Activated naive CD8-positive, alpha-beta T cell treated with anti-CD3 and anti-CD28 coated beads, Interleukin-2, amount 50 U/mL, for 16 hours (primary cell): ENCODE measurements at places on chromosomes 11 and 22.

DNA sequence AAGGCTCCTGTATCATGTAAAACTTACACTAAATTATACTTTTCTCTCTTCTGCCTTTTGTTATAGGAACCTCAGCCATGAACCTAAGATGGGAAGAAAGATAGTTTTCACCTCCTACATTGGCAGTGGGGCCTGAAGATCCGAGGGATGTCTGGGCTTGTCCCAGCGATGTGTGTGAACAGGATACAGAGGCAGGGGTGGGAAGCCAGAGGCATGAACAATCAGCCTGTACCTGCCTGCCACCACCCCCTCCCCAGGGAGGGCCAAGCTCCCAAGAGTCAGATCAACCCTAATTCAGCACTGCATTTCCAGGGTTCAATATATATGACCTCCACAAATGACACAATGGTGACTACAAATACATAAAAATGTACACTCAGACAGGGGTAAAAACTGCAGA is 9.4 kb downstream of the KIAA0930 start:
- no peak for DNase-seq

- DNase-seq = no peak
Observed at GRCh38 chr11:65865550-65866172, 5.4 kb downstream of the MUS81 start.

- DNase-seq = no peak
Observed at GRCh38 chr22:19825904-19826618, 28.6 kb downstream of the GNB1L start.

- no peak for DNase-seq
Observed at GRCh38 chr11:45331839-45332238, 45.7 kb upstream of the SYT13 start.

DNA sequence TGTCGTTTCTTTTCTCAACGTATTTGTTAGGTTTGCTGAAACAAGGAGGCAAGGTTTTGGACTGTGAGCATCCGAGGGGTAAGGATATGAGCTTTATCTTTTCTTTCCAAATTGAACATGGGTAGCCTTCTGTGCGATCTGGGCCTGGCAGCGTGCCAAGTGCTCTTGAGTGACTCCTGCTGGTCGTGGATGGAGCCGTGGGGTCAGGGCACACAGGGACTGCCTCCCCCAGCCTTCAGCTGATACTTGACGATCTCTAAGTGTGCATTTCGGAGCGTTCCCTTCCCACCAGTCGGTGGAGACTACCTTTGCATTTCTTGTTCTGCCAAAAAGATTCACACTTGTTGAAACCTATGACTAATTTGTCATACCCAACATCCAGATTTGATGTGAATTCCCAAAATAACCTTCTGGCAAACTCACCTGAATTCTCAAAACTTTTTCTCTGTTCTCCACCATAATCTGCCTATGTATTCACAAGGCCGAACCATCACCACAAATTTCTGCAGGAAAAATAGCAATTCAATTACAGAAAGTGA is 40.1 kb upstream of the CLMP start:
- DNase-seq = no peak

GRCh38 chr22:28822930-28823551 is 22.7 kb upstream of the XBP1 start:
- no peak for DNase-seq

DNA sequence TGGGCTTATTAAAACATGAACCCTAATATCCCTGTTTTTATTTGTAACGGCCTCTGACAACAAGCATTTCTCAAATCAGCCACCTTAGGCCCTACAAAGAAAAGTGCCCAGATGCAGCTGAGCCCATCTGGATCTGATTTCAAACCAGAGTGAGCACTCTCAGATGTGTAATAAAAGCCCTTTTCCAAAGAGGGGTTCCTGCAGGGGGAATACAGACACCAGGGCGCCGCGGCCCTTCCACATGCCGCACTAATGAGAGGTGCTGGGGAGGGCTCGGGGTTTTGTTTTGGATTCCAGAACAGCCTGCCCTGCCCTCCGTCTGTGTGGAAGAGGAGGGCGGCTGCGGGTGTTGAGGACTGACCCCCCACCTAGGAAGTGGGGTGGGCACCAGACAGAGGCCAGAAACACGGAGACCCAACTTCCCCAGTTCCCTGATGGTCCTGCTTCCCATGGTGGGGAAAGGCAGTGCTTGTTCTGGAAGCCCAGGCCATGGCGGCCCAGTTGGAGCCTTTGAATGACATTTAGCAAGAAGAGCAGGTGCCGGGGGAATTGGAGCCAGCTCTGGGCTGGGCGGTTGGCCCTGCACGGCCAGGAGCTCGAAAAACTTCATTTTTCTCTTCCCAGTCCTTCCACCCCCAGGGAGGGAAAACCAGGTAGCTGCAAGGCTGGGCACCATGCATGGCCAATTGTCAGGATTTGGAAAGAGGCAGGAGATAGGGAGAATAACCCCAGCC is 63.7 kb downstream of the MACROD1 start:
- no peak for DNase-seq
